Fibroblast of skin of back (primary cell): ENCODE measurements at places on chromosomes 5 and 9.

GRCh38 chr5:147887026-147887627 is 8.6 kb downstream of the SCGB3A2 start:
- DNase-seq = no peak

- DNase-seq = peak; percentile 30
These were observed 110.9 kb upstream of the DMAC1 start for GRCh38 chr9:7910426-7911020.

DNA sequence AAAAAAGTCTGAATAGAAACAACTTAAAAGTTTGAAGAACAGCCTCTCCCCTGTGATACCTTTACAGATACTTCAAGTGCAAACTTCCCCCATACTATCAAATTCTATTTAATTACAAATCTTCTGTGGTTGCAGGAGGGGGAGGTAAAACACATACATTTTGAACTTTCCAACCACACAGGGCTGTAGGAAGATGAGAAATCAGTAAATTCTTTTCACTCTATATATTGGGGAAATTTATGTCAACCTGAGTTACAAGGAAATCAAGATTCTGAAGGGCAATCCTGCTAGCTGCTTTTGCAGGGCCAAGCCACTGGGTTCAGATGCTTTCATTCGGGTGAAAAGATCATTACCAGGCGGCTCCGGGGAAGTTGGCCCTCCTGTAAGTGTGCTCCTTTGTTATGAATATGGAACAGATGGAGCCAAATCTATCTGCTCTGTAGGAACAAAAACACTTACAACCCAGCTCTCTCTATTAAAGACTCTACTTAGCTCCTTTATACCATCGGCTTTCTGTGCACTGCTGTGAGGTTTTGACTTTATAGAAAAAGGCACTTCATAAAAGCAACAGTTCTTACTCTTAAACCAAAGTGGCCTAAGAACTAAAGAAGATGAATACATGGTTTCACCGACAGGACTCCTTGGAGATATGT is 269.1 kb downstream of the EFNA5 start:
- no peak for DNase-seq

- no peak for DNase-seq
These were observed 161.3 kb downstream of the RAPGEF6 start for GRCh38 chr5:131473731-131474130.

DNA sequence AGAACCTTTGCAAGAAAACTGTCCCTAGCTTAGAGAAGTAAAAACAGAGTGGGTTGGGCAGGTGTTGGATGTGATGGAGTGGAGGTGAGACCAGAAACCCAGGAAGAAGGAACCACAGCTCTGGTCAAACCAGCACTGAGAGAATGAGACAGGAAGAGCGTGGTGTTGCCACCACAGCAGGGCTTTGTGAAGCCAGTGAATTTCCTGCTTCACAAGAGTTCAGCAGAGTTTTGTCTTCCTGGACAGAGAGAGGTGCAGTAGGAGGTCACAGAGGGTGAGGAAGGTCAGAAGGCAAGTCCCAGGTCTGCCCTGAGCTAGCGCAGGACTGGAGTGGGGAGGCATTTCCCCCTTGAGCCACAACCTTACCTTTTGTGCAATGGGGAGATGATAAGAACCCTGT is 2306.2 kb upstream of the ACO1 start:
- no peak for DNase-seq

DNA sequence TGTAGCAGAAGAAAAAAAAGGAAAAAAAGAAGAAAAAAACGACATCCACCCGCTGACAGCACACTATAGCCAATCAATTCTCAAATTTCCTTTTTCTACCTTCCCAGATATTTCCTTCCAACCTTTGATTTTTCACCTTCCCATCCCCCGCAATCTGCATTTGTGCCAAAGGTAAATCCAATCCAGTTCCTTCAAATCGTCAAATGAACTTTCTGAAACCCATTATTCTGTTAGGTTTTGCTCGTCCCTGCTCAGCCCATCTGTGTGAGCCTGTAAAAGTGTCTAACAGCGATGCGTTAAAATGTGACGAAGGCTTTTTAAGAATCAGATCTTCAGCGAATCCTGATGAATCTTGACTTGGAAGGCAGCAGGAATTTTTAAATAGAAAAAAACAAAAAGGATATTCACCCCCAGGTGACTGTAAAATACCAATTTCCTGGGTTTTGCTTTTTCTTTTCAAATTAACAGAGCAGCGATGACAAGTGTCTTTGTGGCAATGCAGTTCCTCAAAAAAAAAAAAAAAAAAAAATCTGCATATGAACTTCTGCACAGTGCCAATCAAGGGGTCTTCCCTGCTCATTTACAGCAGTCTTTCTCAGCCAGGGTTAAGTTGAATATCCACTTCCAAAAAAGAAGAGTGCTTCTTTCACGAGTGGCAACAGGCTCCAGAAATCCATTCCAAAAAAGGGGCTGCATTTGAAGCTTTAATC is 367 bp upstream of the SHC3 start:
- no peak for DNase-seq

DNA sequence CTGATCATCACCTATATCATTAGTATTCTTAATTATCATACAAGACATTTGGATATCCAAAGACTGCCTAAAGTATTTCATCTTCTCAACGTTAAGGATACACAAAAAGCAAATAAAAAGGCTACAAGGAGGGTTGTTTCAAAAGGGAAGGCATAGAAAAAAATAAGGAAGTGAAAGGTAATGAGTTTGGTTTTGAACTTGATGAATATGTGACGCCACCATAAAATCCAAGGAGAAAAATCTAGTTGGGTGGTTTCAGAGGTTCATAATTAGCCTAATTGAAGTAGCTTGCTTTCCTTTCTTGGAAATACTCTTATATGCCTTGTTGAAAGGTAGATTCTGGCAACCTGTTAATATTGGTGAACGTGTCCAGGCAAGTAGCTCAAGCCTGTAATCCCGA is 96.1 kb upstream of the SGCD start:
- DNase-seq = no peak

DNA sequence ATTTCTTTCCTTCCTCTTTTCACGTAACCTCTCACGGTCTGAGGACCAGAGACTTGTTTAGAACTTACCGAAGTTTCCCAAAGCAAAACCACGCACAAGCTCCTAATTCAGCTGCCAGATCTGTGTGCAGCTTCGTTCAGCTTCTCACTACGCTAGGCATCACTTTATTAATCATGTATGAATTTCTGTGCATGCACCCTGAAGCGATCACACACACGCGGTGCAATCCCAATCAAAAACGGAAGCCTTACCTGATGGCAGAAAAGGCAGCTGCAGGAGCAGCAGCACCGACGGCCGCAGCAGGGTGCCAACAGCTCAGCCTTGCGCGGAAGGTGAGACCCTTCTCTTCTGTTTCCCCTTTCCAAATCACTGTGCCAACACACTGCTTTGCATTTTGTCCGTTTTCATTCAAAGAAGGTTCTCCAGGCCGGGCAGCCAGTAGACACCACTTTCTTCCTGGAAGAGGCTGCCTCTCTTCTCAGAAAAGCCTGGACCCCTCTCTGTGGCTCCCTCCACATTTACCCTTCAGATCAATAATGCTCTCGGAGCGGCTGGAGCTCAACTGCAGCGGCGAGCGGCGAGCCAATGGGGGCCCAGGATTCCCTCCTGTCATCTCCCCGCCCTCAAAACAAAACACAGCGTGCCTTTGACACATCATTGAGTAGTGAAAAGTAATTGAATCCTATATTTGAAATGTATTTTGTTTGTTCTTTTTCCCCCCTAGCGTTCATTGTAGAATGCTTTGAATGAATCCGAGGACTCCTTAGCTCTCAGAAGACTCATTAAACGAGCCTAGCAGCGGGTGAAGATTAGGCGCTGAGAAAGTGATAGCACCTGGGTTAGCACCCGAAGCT is at the start of gene CDH12:
TSS of gene CDH12 (minus strand) at position 538 of the 854 bp plus-strand sequence.
- peak; percentile 4 for DNase-seq

DNA sequence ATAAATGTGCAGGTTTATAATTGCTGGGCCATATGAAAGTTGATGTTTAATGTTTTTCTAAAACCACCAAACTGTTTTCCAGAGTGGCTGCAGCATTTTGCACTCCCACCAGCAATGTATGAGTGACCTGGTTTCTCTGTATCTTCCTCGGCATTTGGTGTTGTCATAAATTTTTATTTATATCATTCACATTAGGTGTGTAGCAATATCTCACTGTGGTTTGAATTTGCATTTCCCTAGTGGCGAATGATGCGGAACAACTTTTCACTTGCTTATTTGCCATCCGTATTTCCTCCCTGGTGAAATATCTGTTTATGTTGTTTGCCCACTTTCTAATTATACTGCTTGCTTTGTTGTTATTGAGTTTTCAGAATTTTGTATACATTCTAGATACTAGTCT is 295.7 kb upstream of the TUT7 start:
- DNase-seq = no peak

DNA sequence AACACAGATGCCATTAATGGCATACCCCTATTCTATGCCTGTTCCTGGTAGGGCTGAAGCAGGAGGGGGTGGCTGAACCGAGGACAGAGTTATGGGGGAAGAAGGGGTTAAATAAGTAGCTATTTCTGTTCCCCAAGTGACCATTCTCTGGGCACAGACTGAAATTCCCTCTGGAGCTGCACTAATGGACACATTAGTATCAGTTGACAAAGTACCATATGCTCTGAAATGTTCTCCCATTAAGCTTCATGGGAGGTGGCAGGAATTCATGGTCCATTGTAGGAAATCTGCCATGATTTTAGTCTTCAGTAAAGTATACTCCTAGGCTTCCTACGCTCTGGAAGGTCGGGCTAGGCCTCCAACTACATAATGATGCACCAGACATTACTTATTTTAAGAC is 10.5 kb upstream of the FRMPD1 start:
- DNase-seq = no peak

GRCh38 chr5:3234566-3234965 is 361.1 kb upstream of the IRX1 start:
- no peak for DNase-seq

DNA sequence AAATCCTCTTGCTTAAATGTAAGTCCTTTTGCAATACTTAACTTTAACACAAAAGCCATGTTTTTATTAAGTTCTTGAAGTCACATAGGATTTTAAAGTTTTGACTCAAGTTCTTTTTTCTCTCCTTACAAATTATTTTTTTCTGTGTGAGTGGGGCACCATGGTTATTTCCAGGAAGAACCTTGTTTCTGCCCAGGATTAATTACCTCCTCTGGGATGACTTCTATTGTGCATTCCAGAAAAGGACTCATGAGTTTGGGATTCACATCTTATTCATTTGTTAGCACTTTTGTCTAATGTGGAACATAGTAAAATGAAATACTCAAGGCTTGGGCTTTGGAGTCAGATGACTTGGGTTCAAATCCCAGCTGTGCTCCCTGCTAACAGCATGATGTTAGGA is 421.4 kb upstream of the WWC1 start:
- peak; percentile 59 for DNase-seq

GRCh38 chr5:32251871-32252458 is 60.8 kb downstream of the MTMR12 start:
- no peak for DNase-seq

DNA sequence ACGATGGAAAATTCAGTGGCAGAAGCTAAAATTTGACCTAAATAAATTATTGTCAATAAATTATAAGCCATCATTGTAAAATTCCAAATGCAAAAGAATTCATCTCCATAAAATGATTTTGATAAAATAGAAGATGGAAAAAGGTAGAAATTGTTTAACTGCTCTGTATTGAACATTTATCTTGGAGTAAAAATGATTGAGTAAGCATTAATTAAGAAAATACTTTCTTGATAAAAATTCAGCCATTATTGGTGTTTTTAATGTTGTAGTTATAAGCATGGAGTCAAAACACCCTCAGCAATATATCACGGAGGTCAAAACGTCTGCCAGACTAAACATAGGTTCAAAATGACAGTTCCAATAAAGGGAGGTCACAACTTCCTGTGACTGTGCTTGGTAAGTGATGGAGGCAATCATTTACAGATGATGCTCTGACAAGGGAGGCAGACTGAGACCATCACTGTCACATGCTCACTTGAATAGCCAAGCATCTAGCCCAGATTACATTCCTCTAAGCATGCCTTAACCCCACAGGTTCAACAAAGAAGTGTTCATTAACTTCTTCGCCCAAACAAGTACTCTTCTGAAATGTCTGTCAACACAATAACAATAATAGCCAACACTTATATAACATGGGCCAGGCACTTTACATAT is 69.5 kb downstream of the SH3TC2 start:
- no peak for DNase-seq

DNA sequence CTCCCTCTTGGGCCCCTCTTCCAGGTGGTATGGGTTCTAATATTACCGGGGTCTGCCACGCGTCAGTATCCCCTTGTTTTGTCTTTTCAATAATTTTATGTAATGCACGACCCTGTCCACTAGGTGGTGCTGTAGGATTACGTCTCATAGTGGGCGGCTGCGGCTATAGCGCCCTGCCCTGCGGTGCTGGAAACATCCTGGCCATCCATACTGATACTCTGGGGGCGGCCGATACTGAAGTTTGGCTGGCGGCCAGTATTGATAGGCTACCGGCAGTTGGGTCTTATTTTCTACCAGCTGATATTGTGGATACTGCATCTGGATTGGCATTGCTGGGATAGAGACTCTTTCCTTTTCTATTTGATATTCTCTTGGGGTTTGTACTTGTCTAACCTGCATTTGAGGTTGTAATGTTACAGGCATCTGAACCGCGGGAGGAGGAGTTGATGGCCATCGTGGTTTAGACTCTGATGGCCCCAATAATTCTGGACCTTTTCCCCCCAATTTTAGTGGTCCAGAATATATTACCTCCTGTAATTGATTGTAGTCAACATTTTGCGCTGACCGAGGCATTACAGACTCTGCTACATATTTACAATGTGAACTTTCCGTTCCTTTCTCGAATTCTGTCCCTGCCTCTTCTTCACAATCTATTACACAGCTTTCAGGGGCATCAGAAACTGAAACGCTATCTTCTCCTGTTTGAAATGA is 3.3 kb upstream of the TMEM141 start:
- peak; percentile 56 for DNase-seq

DNA sequence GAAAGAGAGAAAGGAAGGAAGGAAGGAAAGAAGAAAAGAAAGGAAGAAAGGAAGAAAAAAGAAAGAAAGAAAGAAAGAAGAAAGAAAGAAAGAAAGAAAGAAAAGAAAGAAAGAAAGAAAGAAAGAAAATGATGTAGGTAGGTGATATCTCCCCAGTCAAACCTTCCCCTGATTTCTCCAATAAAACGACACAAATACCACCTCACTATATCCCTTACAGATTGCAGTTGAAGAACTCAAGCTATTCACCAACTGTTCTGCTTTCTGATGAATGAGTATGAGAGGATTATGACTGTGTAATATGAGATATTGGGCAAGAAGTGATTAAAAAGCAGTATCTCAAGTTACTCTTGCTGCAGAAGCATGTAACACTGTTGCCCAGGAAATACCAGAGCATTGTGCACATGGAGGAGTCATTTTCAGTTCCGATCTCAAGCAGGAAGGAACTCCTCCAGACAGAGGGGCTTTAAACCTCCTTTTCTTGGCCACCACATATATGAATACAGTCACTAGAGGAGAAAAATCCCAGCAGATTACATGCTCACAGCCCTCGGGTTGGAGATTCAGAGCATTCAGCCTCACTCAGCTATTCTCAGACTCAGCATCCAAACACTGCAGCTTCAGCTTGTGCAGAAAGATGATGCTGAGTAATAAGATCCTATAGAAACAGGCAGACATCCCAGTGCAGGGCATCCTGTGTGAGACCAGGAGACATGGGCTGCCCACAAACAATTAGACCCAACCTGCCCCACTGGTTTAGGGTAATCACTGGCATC is 61.4 kb downstream of the UGCG start:
- DNase-seq = peak; percentile 98

- no peak for DNase-seq
These were observed 27.7 kb upstream of the GAS1 start for GRCh38 chr9:86975036-86975435.
